G401 (cell line): ENCODE measurements at places on chromosomes 5 and 9. TPM values are rescaled to one million over a fixed set of nuclear protein-coding genes. Genes with fewer than 3 reads are reported as not detected.

NTRK2 gene
- not detected in 2 replicates for total RNA-seq

TAF11L5 gene
- not detected in 2 replicates for total RNA-seq

NIM1K gene
- total RNA-seq, result 0.41 and 1.5 TPM in 2 replicates

MEIKIN gene
- not detected in 2 replicates for total RNA-seq

TNFSF8 gene
- not detected in 2 replicates for total RNA-seq

IFNB1 gene
- not detected in 2 replicates for total RNA-seq

FOXD1 gene
- 11.3 and 11.8 TPM in 2 replicates for total RNA-seq

CFAP157 gene
- not detected in 2 replicates for total RNA-seq

C5orf58 gene
- not detected in 2 replicates for total RNA-seq

LMX1B gene
- 53.5 and 89.1 TPM in 2 replicates for total RNA-seq

CCDC192 gene
- not detected in 2 replicates for total RNA-seq

KIF24 gene
- 5.2 and 6.2 TPM in 2 replicates for total RNA-seq

NSG2 gene
- 0.85 TPM in 1 of 2 replicates, not detected in the other for total RNA-seq

ADRA1B gene
- total RNA-seq, result 41.4 and 46.5 TPM in 2 replicates

PCDHB7 gene
- total RNA-seq, result not detected in 2 replicates

SOX30 gene
- not detected in 2 replicates for total RNA-seq

DAB2 gene
- not detected in 2 replicates for total RNA-seq

NUTM2F gene
- total RNA-seq, result not detected in 2 replicates

PCDHA10 gene
- under 0.01 and 0.06 TPM in 2 replicates for total RNA-seq

KIAA1958 gene
- 3.0 and 6.8 TPM in 2 replicates for total RNA-seq

ENTPD2 gene
- total RNA-seq, result not detected in 2 replicates

IL31RA gene
- not detected in 2 replicates for total RNA-seq

SAXO1 gene
- not detected in 2 replicates for total RNA-seq

LHX3 gene
- not detected in 2 replicates for total RNA-seq

PKD2L2 gene
- not detected in 2 replicates for total RNA-seq

SEPTIN8 gene
- total RNA-seq, result 33.3 and 47.8 TPM in 2 replicates

PAEP gene
- total RNA-seq, result not detected in 2 replicates

HTR4 gene
- total RNA-seq, result not detected in 2 replicates

PCDHA1 gene
- total RNA-seq, result 0.03 TPM in 1 of 2 replicates, not detected in the other

LSM11 gene
- total RNA-seq, result 2.3 and 3.0 TPM in 2 replicates

AGGF1 gene
- 17.5 and 22.8 TPM in 2 replicates for total RNA-seq

ARHGEF28 gene
- total RNA-seq, result 0.03 and 0.98 TPM in 2 replicates

JAKMIP2 gene
- not detected in 2 replicates for total RNA-seq

TLR4 gene
- not detected in 2 replicates for total RNA-seq
